ENCODE measurements at places on chromosomes 4 and X. TPM values are rescaled to one million over a fixed set of nuclear protein-coding genes. Genes with fewer than 3 reads are reported as not detected.

Gene SPOCK3
- not detected for total RNA-seq

Gene MECP2
- 65.7 TPM for total RNA-seq

Gene SAGE1
- not detected for total RNA-seq

GRCh38 chrX:11215191-11215921 lies 77.9 kb upstream of the AMELX start:
- no peak for DNase-seq
- H3K27ac ChIP-seq = no peak overlapping the region
- no peak overlapping the region for H3K4me3 ChIP-seq

DNA sequence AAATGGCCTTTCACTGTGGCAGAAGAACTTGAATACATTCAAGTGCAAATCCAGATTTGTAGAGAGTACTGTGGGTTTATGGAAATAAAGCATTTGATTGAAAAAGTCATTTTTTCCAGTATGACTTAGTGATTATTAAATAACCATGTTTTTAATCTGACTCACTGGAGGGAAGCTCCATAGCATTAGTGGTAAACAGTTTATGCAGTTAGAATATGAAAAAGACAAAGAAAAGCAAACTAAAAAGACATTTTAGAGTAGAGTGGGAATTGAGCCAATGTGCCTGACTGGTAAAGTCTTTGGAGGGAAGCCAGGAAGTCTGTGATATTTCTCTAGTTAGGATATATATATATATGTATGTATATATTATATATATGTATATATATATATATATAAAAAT lies 53.4 kb downstream of the FAT4 start:
- no peaks in the 10 kb centered on the region for H3K27me3 ChIP-seq
- DNase-seq = no peak
- peak overlapping the region; percentile 65 for H3K27ac ChIP-seq

DNA sequence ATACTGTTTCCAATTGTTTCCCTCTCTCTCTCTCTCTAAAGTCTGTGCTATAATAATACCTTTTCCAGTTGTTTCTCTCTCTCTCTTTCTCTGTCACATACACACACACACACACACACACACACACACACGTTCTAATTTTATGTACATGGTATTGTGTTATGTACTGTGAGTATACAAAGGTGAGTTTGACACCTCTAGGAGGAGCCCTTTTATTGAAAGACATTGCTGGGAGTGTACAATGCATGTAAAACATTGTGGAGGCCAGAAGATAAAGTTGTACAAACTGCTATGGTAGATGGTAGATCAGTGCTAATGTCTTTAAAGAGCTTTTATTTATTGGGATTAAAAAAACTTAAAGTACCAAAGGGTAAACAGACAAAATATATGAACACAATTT lies 53.6 kb downstream of the BLTP1 start:
- H3K27ac ChIP-seq = no peak overlapping the region
- DNase-seq = no peak
- H3K27me3 ChIP-seq = no peaks in the 10 kb centered on the region
- H3K4me3 ChIP-seq = no peak overlapping the region

All from ascending aorta (tissue), 2 donors.